Naive thymus-derived CD8-positive, alpha-beta T cell (primary cell): ENCODE measurements at places on chromosomes 11 and 22.

DNA sequence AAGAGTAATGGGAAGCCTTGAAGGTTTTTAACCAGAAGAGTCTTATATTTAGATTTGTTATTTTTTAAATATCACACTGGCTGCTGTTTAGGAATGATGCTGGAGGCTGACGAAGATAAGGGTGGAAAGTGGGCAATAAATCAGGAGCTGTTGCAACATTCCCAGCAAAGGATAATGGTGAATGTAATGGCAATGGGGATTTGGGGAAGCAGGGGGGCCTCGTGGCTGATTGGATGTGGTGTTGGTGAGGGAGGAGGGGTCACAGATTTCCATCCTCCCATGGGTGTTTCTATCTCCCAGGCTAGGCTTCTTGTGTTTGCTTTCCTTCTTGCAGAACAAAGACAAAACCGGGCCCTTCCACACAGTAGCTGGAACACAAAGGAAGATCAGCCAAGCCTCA lies 80.8 kb downstream of the PIWIL4 start:
- H3K4me1 ChIP-seq: no peaks in the 10 kb centered on the region
- H3K27me3 ChIP-seq: peaks cover 1% of the 10 kb centered on the region
- no peak overlapping the region for H3K4me3 ChIP-seq
- no peak overlapping the region for H3K27ac ChIP-seq
- no peaks in the 10 kb centered on the region for H3K36me3 ChIP-seq

DNA sequence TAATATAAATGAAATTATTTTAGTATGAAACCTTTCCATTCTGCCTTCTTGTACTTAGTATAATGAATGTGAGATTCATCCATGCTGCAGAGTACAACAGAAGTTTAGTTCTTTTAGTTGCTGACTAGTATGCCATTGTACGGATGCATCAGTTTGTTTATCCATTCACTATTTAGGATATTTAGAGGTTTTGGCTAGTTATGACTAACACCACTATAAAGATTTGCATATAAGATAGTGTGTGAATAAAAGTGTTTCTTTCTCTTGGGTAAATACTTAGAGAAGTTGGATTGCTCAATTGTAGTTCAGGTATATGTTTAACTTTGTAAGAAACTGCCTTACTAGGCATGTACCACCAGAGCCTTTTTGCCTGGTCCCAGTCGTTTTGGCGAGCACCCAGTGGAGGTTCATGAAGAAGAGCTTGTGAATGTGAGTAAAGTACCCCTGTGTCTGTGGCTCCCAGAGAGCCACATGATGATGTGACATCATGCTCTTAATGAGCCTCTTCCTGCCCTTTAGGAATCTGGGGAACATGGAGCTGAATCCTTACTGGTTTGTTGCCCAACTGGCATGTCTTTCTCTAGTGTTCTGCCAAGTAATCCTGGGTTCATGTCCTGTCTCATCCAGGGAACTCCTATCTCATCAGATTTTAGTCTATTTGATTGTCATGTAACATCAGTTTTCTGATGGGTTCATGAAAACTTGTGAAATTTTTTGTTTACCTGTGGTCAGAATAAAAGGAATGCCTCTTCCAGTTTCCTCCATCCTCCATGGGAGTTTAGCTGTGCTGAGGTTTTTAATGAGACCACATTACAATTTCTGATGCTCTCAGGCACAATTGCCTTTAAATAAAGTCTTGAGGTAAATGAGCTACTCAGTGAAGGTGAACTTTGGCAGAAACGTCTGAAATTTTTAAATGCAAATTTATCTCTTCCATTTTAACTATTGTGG lies 234.8 kb downstream of the CASP12 start:
- DNase-seq: no peak
- H3K27ac ChIP-seq: no peak overlapping the region
- H3K4me1 ChIP-seq: peaks cover 6% of the 10 kb centered on the region
- H3K4me3 ChIP-seq: no peak overlapping the region
- H3K36me3 ChIP-seq: no peaks in the 10 kb centered on the region

- no peak for DNase-seq
- no peaks in the 10 kb centered on the region for H3K36me3 ChIP-seq
- peak overlapping the region; percentile 22 for H3K4me3 ChIP-seq
- H3K4me1 ChIP-seq: peaks cover 37% of the 10 kb centered on the region
- H3K27me3 ChIP-seq: no peaks in the 10 kb centered on the region
- H3K27ac ChIP-seq: no peak overlapping the region
Observed at GRCh38 chr11:2890466-2891294, 5.1 kb upstream of the CDKN1C start.

GRCh38 chr22:31846161-31847115 lies 92.6 kb downstream of the DEPDC5 start:
- DNase-seq: no peak
- peaks cover 17% of the 10 kb centered on the region for H3K36me3 ChIP-seq
- no peaks in the 10 kb centered on the region for H3K4me1 ChIP-seq
- H3K4me3 ChIP-seq: no peak overlapping the region
- no peak overlapping the region for H3K27ac ChIP-seq
- H3K27me3 ChIP-seq: no peaks in the 10 kb centered on the region

- DNase-seq: no peak
- no peak overlapping the region for H3K27ac ChIP-seq
- no peak overlapping the region for H3K4me3 ChIP-seq
- H3K36me3 ChIP-seq: no peaks in the 10 kb centered on the region
- peaks cover 7% of the 10 kb centered on the region for H3K27me3 ChIP-seq
- no peaks in the 10 kb centered on the region for H3K4me1 ChIP-seq
Observed at GRCh38 chr11:115552773-115553438, 48.7 kb upstream of the CADM1 start.

- H3K4me1 ChIP-seq: peaks cover 24% of the 10 kb centered on the region
- no peaks in the 10 kb centered on the region for H3K36me3 ChIP-seq
- H3K27ac ChIP-seq: peak overlapping the region; percentile 83
- H3K27me3 ChIP-seq: no peaks in the 10 kb centered on the region
Observed at GRCh38 chr11:803770-804598, 1.0 kb downstream of the PIDD1 start.

DNA sequence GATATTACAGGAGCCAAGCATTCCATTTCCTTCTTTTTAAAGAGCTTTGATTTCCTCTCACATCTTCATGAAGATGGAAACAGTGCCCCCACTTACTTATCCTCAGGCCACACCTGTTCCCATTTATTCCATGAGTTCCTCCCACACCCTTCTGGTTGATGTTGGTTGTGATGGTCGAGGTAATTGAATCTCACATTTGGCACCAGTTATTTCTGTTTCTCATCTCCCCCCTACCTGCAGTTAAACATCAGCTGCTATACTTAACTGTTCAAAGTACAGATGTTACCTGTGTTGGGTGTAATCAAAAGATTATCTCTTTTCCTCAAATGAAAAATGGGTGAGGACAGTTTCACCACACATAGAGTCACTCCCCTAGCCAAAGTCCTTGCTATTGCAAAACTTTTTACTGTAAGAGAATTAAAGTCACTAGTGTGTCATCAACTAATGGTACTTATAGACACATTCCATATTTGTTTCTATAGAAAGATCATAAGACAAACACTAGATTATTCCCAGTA lies 1.9 kb downstream of the TMEM45B start:
- H3K4me1 ChIP-seq: peaks cover 51% of the 10 kb centered on the region
- peaks cover 13% of the 10 kb centered on the region for H3K27me3 ChIP-seq
- no peaks in the 10 kb centered on the region for H3K36me3 ChIP-seq
- no peak overlapping the region for H3K4me3 ChIP-seq
- DNase-seq: no peak
- no peak overlapping the region for H3K27ac ChIP-seq

GRCh38 chr11:1774886-1775285 lies 11.2 kb upstream of the CTSD start:
- H3K4me3 ChIP-seq: no peak overlapping the region
- H3K27me3 ChIP-seq: no peaks in the 10 kb centered on the region
- DNase-seq: no peak
- no peaks in the 10 kb centered on the region for H3K36me3 ChIP-seq
- peaks cover 14% of the 10 kb centered on the region for H3K4me1 ChIP-seq

DNA sequence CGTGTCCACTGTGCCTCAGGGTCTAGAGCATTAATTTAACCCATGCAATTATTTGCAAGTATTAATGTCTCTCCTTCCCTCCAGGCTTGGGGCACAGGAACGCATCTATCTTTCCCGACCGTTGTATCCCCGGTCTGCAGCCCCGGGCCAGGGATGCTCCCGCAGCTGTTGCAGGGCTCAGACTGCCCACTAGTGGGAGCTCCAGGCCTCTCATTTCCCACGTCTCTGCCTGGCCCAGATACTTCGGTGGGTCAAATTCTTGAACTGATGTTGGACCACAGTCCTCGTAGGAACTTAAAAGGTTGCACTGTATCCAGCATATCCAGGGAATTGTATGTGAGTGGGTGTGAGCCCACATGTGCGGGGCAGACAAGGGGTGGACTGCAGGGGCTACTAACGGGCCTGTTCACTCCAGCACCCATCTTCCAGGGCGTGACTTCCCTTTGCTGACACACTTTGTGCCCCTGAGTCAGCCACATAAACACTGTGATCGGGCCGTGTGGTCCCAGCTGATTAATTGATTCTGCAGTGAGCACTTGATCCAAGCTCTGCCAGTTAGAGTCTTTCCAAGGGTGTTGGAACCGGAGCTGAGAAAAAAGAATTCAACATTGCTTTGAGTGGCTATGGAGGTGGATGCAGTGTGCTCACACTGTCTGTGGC lies 451.3 kb downstream of the TBC1D22A start:
- peak; percentile 35 for DNase-seq
- no peak overlapping the region for H3K4me3 ChIP-seq
- peak overlapping the region; percentile 50 for H3K27ac ChIP-seq
- no peaks in the 10 kb centered on the region for H3K36me3 ChIP-seq
- no peaks in the 10 kb centered on the region for H3K27me3 ChIP-seq

DNA sequence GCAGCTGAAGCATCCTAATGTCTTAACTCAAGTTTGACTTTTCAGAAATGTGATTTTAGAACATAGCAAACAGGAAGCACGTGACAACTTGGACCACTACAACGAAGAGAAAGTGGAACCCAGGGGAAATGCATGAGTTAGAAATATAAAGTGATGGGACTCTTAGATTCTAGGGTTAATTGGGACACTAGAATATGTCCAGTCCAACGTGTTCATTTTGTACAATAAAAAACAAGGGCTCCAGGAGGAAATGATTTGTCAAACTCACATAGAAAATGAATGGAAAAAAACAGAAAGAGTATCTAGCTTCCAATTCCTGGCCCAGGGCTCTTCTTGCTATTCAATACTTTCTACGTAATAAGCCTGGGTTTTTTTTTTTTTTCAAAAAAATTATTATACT lies 30.7 kb downstream of the TIMP3 start:
- no peaks in the 10 kb centered on the region for H3K36me3 ChIP-seq
- no peaks in the 10 kb centered on the region for H3K27me3 ChIP-seq
- H3K4me1 ChIP-seq: peaks cover 12% of the 10 kb centered on the region
- no peak overlapping the region for H3K4me3 ChIP-seq
- no peak overlapping the region for H3K27ac ChIP-seq

DNA sequence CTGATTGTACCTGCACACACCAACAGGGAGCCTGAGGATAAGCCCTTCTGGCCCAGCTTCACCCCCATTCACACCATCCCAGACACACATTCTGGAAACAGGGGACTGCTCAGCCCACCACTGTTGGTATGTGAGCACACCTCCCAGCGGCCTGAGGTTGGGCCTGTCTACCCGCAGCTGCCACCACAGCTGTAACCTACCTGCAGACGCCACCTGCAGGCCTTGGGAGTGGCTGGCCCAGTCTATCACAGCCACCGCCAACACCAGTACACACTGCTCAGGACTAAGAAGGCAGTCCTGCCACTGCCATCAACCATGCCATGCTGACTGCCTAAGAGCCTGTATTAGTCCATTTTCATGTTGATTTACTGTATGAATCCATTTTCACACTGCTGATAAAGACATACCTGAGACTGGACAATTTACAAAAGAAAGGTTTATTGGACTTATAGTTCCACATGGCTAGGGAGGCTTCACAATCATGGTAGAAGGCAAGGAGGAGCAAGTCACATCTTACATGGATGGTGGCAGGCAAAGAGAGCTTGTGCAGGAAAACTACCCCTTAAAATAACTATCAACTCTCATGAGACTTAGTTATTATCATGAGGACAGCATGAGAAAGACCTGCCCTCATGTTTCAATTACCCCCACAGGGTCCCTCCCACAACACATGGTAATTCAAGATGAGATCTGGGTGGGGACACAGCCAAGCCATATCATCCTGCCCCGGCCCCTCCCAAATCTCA lies 30.6 kb downstream of the RSF1 start:
- H3K4me3 ChIP-seq: peak overlapping the region; percentile 45
- H3K27ac ChIP-seq: peak overlapping the region; percentile 40
- no peaks in the 10 kb centered on the region for H3K27me3 ChIP-seq
- peaks cover 31% of the 10 kb centered on the region for H3K36me3 ChIP-seq
- DNase-seq: no peak

GRCh38 chr22:49419661-49420060 lies 408.0 kb downstream of the BRD1 start:
- H3K27ac ChIP-seq: no peak overlapping the region
- peaks cover 8% of the 10 kb centered on the region for H3K36me3 ChIP-seq
- no peak for DNase-seq
- H3K4me3 ChIP-seq: no peak overlapping the region
- H3K4me1 ChIP-seq: no peaks in the 10 kb centered on the region

- H3K4me3 ChIP-seq: no peak overlapping the region
- no peak overlapping the region for H3K27ac ChIP-seq
- H3K27me3 ChIP-seq: peaks cover 5% of the 10 kb centered on the region
- H3K4me1 ChIP-seq: no peaks in the 10 kb centered on the region
- DNase-seq: no peak
- H3K36me3 ChIP-seq: no peaks in the 10 kb centered on the region
Observed at GRCh38 chr11:110356762-110357671, 60.6 kb upstream of the RDX start.

- no peak overlapping the region for H3K27ac ChIP-seq
- H3K4me1 ChIP-seq: no peaks in the 10 kb centered on the region
- H3K4me3 ChIP-seq: no peak overlapping the region
- H3K36me3 ChIP-seq: no peaks in the 10 kb centered on the region
- peaks cover 2% of the 10 kb centered on the region for H3K27me3 ChIP-seq
Observed at GRCh38 chr11:86477495-86478155, 102.9 kb downstream of the CCDC81 start.

- no peaks in the 10 kb centered on the region for H3K4me1 ChIP-seq
- H3K36me3 ChIP-seq: no peaks in the 10 kb centered on the region
- H3K27me3 ChIP-seq: no peaks in the 10 kb centered on the region
- H3K27ac ChIP-seq: no peak overlapping the region
- no peak overlapping the region for H3K4me3 ChIP-seq
Observed at GRCh38 chr11:110805756-110806155, 93.5 kb upstream of the ARHGAP20 start.

DNA sequence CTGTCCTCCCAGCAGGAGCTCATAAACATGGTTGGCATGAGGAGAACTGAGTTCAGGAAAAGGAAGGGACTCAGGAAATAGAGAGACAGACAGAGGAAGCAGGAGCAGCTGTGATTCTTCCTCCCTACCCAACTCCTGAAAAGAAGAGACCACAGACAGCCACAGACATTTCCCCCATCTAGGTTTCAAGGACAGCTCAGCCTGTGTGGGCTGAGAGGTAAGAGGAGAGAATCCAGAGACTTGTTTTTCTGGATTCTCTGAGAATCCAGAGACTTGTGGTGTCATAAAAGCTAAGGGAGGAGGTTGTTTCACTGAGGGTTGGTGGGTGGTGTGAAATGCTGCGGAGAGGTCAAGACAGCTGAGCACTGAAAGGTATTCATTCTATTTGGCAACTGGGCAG lies 19.0 kb upstream of the STK33 start:
- no peaks in the 10 kb centered on the region for H3K27me3 ChIP-seq
- H3K36me3 ChIP-seq: peaks cover 9% of the 10 kb centered on the region
- no peak overlapping the region for H3K27ac ChIP-seq
- H3K4me1 ChIP-seq: peaks cover 11% of the 10 kb centered on the region
- no peak overlapping the region for H3K4me3 ChIP-seq
- DNase-seq: no peak

- H3K4me1 ChIP-seq: peaks cover 12% of the 10 kb centered on the region
- no peaks in the 10 kb centered on the region for H3K27me3 ChIP-seq
Observed at GRCh38 chr11:66854729-66855211, 2.1 kb upstream of the LRFN4 start.

GRCh38 chr11:113593698-113594308 lies 112.3 kb downstream of the TMPRSS5 start:
- H3K4me3 ChIP-seq: no peak overlapping the region
- no peak for DNase-seq
- H3K36me3 ChIP-seq: no peaks in the 10 kb centered on the region
- no peak overlapping the region for H3K27ac ChIP-seq
- peaks cover 35% of the 10 kb centered on the region for H3K27me3 ChIP-seq
